HEK293T (cell line): ENCODE measurements at places on chromosomes 11 and 22.

GRCh38 chr22:25395468-25395867 is 169.0 kb upstream of the GRK3 start:
- DNase-seq = no peak

DNA sequence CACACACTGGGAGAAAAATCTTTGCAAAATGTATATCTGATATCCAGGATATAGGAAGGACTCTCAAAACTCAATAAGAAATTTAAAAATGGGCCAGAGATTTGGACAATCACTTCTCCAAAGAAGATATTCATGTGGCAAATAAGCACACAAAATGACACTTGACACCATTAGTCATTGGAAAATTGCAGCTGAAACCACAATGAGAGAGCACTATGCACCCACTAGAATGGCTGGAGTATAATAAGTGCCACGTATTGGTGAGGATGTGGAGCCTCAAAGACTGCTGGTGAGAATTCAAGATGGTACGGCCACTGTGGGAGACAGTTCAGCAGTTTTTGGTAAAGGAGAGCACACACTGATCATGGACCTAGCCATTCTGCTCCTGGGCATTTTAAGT is 12.8 kb upstream of the OSBPL5 start:
- DNase-seq = no peak

GRCh38 chr11:12271826-12272366 is 105.5 kb upstream of the PARVA start:
- no peak for DNase-seq

DNA sequence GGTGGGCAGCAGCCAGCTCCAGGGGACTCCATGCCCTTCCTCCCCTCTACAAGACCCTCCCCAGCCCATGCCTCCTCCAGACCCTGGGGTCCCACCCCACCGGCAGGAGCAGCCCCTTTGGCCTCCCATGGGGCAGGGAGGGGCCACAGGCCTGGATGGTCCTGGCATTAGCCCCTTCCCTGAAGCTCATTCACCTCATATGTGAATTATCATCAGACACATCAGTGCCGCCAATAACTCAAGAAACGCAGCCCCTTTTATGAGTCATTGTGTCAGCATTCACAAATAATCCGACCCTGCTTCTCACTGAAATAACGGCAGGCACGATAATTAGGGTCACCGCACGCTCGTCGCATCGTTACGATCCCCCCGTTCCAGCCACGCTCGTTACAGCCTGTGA is 124.2 kb downstream of the BRD1 start:
- DNase-seq = no peak

DNA sequence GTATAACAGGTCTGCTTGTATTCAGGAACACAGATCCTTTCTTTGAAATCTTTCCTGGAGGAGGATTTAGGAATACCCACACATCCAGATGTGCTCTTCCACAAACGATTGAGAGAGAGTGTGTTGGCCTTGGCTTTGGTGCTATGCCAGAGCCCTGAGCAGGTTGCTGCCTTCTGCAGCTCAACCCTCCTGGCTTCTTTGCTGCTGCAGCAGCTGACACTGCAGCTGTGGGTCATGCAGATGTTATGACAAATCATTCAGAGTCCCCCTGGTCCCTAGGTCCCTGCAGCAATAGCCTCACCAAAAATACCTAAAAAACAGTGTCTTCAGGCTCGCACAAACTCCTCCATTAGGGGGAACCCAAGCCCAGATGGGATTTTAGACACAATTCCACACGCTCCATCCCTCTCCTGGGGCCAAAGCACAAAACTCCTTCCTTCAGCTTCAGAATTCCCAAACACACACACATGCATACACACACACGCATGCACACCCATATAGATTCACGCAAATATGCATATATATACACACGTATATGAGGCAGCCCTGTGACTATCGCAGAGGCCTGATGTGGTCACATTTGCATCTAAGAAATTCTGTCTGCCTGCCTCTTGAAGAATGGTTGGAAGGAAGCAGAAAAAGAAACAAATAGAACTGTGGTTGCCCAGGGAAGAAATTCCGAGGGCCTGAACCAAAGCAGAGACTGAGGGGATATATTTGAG is 35.4 kb downstream of the SLN start:
- DNase-seq = no peak

DNA sequence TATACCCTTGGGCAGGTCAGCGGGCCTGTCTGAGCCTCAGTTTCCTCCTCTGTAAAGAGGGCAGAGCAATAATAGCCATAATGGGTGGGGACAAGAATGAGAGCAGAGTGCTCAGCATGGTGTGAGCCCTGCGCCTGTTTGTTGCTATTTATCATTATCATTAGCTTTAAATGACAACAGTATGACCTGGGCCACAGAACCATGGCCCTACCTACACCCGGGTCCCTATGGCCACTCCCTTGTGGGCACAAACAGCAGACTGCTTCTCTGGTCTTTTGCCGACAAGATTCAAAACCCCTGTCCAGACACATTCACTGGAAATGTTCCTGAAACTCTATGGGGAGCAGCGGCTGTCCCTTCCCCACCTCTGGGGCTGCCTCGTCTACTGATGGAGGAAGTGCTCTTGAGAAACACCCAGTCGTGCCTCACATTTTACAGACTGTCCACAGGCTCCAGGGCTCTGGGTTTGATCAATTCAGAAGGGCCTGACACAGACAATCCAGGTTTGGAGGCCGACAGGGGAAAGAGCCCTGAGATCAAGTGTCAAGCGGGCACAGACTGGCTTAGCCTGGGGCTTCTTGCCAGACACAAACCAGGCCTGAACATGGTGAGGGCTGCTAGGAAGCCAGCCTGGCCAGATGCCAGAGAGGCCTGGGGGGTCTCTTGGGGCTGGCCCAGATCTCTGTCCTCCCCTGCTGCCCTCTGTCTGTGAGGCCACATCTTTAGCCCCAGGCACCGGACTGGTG is 112.5 kb upstream of the CD82 start:
- no peak for DNase-seq

- no peak for DNase-seq
Observed at GRCh38 chr11:78926633-78927338, 352.1 kb upstream of the NARS2 start.

- DNase-seq = no peak
Observed at GRCh38 chr22:39209756-39210155, 35.0 kb downstream of the PDGFB start.

DNA sequence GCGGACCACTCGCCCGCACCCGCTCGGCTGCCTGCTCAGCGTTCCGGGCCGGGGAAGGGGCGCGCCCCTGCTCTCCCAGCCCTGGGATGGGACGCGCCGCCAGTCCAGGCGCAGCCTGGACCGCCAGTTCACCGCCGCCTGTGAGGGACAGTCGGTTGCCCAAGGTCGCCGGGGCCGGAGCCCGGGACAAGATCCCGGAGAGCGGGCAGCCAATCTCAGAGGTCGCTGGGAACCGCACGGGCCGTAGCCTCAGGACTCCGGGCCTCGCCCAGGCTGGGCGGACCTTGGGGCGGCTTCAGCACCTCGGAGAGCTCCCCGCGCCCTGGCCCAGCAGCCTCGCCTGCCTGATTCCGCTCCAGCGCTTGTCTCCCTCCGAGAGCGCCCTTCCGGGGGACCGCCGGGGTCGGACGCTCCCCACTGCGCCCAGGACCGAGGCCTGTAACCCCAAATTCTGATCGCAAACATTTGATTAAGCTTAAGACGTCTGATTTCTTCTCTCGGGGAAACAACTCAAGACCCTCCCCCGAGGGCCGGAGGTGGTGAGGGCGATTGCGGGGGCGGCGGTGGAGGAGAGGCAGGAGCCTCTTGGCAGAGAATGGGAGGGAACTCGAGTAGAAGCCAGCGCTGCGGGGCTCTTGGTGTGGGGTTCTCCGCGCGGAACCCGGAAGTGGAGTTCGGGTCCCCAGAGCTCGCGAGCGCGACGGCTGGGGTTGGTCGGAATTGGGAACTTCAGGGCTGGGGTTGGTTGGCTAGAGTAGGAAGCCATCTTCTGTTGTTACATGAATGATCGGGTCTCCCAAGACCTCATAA is 1.1 kb upstream of the CHRM4 start:
- DNase-seq = peak; percentile 89

GRCh38 chr11:76455331-76455730 is 10.5 kb downstream of the EMSY start:
- DNase-seq = no peak

- no peak for DNase-seq
Observed at GRCh38 chr11:74992852-74993251, 4.1 kb downstream of the NEU3 start.

GRCh38 chr11:64355078-64355940 is 3.7 kb upstream of the RPS6KA4 start:
- peak; percentile 79 for DNase-seq

DNA sequence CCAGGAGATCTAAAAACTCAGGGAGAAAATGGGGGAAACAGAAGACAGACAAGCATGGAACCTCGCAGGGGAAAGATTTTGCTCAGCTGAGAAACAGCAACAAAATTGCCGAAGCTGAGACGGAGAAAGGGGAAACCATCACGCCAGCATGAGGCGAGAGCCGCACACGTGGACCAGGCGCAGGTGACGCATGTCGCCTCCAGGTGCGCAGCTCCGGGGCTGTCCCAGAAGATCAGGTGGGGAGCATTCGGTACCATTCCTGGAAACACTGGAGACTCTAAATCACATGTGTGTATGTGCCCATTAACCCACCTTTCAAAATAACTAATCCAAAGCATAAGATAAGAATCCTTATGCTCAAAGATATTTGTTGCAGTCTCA is 121.7 kb downstream of the BRD1 start:
- no peak for DNase-seq

GRCh38 chr11:114197799-114198500 is 98.2 kb upstream of the NNMT start:
- DNase-seq = no peak

GRCh38 chr11:104883342-104883741 is 14.9 kb downstream of the CASP12 start:
- DNase-seq = no peak

- no peak for DNase-seq
Observed at GRCh38 chr11:65135633-65136145, 1.4 kb upstream of the SYVN1 start.

DNA sequence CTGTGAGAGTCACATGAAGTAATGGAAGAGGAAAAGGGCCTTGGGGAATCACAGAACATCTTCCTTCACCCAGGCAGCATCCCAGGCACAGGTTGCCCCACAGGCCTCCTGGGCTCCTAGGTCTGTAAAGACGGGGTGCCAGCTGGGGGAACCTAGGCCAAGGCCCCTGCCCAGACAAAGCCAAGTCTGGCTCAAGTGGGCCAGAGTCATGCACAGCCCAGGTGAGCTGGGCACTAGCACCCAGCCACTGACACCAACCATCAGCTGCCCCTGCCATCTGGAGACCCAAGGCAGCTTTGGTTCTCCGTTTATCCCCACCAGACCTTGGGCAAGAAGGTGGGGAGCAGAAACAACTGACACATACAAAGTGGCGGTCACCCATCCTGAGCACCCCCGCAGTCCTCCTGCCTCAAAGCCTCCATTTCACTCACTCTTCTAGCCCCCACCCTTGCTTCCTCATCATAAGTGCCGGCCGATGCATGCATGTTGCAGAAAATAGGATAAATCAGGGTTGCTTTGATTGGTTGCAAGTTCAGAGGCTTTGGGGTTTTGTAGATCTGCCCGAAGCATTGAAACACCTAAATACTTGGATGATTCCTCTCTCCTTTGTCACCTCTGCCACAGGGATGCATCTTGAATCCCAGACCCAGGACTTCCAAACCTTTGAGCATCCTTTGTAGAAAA is 26.5 kb upstream of the TMPRSS4 start:
- DNase-seq = no peak

- no peak for DNase-seq
Observed at GRCh38 chr11:120280600-120281051, 40.7 kb downstream of the POU2F3 start.

DNA sequence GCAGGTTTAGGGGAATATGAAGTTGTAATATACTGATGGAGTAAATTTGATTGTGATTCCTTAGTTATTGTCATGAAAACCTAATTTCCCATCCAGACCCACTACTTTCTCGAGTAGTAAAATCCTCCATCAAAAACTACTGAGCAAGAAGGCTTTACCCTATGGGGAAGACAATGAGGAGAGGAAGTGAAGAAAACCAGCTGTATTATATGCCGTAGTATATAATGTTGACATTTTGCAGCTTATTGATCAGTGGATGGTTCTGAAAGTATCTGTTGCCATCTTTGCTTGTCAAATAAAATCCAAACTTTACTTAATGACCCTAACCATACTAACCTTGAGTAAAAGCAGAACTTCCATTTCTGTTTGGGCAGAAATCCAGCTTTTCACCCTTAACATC is 292.8 kb upstream of the RAG2 start:
- no peak for DNase-seq

- DNase-seq = peak; percentile 75
Observed at GRCh38 chr11:64787526-64788320, 9.4 kb upstream of the SF1 start.

- DNase-seq = no peak
Observed at GRCh38 chr11:34251589-34251980, 106.2 kb downstream of the ABTB2 start.

DNA sequence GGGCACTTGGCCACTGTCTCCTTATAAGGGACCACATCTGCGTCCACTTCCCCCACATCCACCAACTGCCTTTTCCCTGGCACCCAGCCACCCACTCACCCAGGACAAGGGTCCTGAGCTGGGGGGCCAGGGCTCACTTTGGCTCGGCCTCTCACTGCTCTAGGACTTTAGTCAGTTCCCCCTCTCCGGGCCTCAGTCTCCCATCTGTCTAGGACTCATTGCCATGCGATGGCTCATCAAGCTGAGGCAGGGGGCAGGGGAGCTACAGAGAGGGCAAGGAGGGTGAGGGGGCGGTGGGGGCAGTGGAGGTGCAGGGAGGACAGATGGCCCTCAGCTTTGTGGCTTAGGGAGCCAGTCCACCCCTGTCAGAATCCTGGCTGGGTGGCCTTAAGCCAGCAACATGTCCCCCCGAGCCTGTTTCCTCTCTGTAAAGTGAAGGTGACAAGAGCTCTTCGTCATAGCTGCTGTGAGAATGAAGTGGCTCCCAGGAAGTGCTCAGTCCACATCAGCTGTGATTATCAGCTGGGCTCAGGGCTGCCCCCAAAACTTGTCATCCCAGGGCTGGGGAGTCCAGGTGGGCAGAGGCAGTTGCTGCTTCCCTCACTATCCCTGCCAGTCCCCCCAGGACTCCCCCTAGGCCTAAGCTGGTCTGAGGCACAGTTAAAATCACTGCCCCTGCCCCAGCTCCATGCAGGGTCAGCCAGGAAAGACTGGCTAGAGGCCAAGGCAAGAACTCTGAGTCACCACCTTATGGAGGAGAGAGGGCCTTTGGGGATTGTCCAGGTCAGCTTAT is 14.9 kb downstream of the RAC2 start:
- DNase-seq = no peak

- no peak for DNase-seq
Observed at GRCh38 chr11:123698546-123699127, 42.8 kb downstream of the ZNF202 start.
